ENCODE measurements at places on chromosomes 2 and 18.

GRCh38 chr2:238950551-238950950 is 102.7 kb downstream of the TWIST2 start:
- no peak overlapping the region for H3K27ac ChIP-seq
- peak; percentile 50 for DNase-seq
- H3K36me3 ChIP-seq = no peaks in the 10 kb centered on the region
- peaks cover 7% of the 10 kb centered on the region for H3K27me3 ChIP-seq
- H3K4me1 ChIP-seq = peaks cover 8% of the 10 kb centered on the region

DNA sequence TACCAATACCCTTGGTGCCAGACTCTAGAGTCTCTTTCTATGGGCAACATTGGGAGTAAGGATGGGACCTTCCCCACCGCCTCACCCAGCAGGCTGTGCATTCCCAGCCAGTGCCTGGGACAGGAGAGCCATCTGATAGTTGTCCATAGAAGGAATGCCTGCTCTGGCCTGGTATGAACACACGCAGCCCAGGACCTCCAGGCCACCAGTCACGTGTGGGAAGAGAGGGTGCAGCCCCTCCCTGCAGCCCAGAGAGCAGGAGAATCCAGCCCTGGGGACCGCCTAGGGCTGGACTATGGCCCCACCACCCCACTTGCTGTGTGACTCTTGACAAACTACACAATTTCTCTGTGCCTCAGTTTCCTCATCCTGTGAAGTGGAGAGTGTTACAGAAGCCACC is 52.5 kb upstream of the ID2 start:
- no peak overlapping the region for H3K4me3 ChIP-seq
- no peaks in the 10 kb centered on the region for H3K36me3 ChIP-seq
- H3K27ac ChIP-seq = no peak overlapping the region
- H3K27me3 ChIP-seq = no peaks in the 10 kb centered on the region
- H3K4me1 ChIP-seq = no peaks in the 10 kb centered on the region

DNA sequence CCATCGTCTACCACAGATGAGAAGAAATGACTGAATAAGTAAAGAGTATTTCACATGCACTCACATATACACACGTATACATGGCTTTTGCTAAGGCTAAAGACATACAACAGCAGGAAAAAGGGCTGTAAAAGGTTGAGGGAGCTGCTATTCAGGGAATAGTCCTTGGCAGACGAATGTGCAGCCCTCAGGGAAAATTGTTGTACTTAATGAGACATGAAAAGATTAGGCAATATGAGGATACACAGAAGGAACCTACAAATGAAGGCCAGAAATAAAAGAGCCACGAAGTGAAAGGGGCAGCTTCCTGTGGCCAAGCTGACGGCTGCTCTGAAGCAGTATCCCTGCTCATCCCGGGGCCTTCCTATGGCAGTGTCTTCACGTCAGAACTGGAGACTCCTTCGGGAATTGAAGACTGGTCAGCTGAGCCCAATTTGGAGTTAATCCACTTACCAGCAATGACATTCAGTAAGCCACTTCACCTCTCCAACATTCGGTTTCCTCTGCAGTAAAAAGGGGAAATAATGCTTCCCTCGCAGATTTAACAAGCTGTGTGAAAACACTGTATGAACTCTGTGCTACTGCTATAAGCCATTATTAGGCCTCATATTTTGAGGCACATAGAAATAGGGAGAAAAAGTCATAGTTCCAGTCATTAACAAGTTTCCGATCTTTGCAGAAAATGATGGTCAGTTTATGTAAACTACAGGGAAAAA is 221.8 kb downstream of the STK39 start:
- no peaks in the 10 kb centered on the region for H3K27me3 ChIP-seq
- no peak overlapping the region for H3K4me3 ChIP-seq
- no peak overlapping the region for H3K27ac ChIP-seq
- H3K4me1 ChIP-seq = peaks cover 15% of the 10 kb centered on the region
- no peaks in the 10 kb centered on the region for H3K36me3 ChIP-seq
- DNase-seq = no peak

DNA sequence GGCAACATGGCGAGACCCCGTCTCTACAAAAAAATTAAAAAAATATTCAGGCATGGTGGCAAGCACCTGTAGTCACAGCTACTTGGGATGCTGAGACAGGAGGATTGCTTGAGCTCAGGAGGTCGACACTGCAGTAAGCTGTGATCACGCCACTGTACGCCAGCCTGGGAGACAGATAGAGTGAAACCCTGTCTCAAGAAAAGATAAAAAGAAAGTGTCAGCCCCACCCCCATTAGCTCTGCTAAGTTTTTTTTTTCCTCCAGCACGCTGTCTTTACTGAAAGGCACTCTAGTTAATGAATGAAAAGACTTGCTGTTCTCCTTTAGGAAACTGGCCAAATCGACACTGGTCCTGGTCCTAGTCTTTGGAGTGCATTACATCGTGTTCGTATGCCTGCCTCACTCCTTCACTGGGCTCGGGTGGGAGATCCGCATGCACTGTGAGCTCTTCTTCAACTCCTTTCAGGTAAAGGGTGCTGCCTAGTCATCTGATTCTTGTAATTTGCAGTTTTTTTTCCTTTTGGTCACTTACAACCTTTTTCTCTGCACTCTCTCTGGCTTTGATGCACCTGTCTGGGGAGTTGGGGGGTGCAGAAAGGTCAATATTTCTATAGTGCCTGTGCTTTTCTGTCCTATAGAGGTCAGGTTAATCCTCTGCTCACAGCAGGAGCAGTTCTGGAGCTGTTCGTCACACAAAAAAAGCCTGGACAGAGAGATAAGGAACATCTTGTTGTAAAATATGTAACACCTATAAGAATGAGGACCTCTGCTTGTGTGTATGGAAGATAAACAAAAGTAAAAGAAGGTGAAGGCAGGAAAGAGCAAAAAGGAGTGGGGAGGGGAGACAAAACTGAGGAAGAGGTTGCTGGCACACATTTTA is 82.3 kb downstream of the PTH2R start:
- DNase-seq = no peak
- no peaks in the 10 kb centered on the region for H3K27me3 ChIP-seq
- H3K4me1 ChIP-seq = no peaks in the 10 kb centered on the region
- no peaks in the 10 kb centered on the region for H3K36me3 ChIP-seq

DNA sequence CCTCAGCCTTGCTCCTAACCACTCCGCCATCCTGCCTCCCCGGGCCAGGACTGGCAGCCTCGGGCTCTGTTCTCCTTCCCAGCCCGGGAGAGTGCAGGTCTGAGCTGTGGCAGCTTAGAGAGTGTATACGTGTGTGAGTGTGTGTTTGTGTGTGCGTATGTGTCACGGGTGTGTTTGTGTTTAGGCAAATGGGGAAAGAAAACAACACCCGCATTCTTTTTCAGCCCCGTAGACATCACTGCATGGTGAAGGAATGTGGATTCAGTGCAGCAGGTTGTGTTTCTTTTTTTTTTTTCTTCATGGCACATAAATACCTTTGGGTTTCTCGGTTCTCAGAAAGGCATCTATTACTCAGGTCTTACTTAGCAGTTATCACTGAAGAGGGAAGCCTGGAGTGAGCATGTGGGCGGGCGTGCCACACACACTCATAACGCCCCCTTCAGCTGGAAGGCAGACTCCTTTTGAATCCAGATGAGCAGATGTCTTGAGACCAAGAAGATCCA is 44.2 kb downstream of the GLI2 start:
- H3K36me3 ChIP-seq = no peaks in the 10 kb centered on the region
- no peak overlapping the region for H3K4me3 ChIP-seq
- H3K27ac ChIP-seq = no peak overlapping the region
- H3K4me1 ChIP-seq = peaks cover 18% of the 10 kb centered on the region

DNA sequence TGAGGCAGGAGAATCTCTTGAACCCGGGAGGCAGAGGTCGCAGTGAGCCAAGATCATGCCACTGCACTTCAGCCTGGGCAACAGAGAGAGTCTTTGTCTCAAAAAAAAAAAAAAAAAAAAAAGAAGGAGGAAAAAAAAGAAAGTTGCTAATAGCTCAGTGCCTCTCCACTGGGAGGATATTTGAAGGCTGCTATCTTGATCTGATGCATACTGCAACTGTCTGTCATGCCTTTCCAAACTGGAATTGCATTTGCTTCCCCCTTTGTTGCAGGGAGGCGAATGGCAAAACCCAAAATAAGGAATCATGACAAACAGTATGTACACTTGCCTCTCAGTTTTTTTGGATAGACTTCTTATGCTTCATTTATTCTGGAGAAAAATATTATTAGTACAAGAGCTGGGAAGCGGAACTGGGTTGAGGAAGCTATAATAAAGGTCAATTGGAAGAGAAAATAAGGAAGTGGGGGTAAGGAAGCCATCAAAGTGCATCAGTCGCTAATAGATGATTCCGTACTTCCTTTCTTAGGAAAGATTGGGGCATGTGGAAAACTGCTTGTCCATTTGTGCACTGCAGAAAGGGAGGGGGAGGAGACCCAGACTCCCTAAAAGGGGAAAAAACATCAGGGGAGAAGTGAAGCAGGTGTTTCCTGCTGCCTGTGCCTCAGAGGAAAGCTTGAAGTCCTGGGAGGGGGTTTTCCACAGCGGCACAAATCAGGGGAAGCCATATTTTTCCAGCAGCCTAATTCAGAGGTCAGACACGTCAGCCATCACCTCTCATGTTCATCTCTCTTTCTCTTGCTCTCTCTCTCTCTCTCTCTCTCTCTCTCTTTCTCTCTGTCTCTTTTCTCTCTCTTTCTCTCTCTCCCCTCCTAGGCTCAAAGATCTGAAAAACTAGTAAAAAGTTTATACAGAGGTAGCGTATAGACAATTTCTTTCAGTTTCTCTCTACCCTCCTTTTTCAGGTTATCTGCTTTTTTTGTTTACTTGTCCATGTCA is 301.4 kb upstream of the TNP1 start:
- H3K27me3 ChIP-seq = no peaks in the 10 kb centered on the region
- no peak overlapping the region for H3K27ac ChIP-seq
- DNase-seq = no peak
- H3K36me3 ChIP-seq = no peaks in the 10 kb centered on the region

- no peak overlapping the region for H3K27ac ChIP-seq
- DNase-seq = no peak
- H3K4me3 ChIP-seq = no peak overlapping the region
- no peaks in the 10 kb centered on the region for H3K36me3 ChIP-seq
Measured at GRCh38 chr18:7630731-7631442, 63.8 kb downstream of the PTPRM start.

Measured in sigmoid colon (tissue), 7 donors.